ENCODE measurements at places on chromosomes 12 and 14. TPM values are rescaled to one million over a fixed set of nuclear protein-coding genes. Genes with fewer than 3 reads are reported as not detected.

- DNase-seq = no peak
These were observed 79.2 kb downstream of the CCDC88C start for GRCh38 chr14:91338379-91338778.

GRCh38 chr12:101277443-101277842 is 2.5 kb upstream of the UTP20 start:
- DNase-seq = peak; percentile 39

DNA sequence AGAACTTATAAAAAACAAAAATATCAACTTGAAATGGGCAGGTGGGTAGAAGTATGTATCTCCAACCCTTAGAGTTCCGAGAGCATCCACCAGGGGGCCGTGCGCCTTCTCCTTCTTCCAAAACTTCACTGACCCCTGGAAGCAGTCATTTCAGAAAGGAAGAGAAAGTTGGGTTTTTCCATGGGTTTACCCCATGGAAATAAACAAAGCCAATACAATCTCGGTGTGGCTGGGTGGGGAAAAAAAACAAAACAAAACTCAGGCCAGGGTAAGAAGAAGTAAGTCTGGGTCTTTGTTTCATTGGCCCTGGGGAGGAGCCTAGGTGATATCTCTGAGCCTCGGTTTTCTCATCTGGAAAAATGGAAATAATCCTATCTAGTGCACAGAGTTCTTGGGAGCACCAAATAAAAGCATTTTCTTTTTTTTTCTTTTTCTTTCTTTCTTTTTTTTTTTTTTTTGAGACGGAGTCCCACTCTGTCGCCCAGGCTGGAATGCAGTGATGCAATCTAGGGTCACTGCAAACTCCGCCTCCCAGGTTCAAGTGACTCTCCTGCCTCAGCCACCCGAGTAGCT is 33.6 kb upstream of the HNF1A start:
- DNase-seq = peak; percentile 35

Gene RERG
- total RNA-seq = 0.53 TPM

- DNase-seq = no peak
These were observed 782 bp upstream of the PIWIL1 start for GRCh38 chr12:130336723-130337487.

Gene KRT78
- 5.3 TPM for total RNA-seq

Gene RNASE3
- total RNA-seq = not detected

DNA sequence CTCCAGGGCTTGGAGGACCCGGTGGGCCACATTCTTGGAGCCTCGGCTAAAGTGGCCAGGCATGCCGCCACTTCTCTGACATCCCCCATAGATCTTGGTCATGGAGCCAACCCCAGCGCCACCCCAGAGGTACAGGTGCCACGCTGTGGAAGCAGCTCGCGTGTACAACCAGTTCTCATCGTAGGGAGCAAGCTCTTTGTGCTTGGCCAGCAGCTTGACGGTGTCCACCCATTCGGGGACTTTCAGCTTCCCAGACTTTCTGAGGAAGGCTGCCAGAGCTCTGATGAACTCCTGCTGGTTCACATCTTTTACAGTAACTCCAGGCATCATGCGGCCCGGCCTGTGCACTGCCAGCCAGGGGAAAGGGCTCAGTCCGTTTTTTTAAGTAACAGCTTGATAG is 29.3 kb upstream of the EAPP start:
- no peak for DNase-seq

DNA sequence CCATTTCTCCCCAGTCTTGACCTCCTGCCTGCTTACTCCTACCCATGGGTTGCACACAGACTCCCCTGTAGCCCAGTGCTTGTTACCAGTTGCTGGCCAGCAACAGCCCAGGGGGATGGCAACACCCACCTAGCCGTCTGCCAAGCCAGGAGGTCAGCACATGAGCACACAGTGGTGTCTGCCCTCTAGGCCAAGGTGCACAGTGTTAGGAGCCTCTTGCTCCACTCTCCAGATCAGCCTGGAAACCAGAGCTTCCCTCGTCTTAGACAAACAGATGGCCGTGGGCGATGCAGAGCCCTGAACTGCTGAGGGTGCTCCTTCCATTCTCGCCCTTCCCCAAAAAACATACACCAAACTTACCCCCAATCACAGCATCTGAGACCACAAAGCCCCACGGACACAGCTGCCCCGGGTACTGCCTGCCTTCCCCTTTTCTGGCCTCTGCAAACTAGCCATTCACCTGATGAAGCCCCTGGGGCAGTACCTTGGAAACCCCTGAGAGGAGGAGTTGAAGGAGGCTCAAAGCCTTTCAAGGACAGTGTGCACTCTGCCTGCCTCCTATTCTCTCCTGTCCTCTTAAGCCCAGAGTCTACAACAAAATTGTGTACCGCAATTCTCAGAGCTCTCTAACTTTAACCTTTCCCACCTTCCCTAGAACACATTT is 1.0 kb upstream of the GPD1 start:
- DNase-seq = no peak

Data from bronchial epithelial cell (primary cell).